A549 (cell line): ENCODE measurements at places on chromosomes 16 and 17. TPM values are rescaled to one million over a fixed set of nuclear protein-coding genes. Genes with fewer than 3 reads are reported as not detected.

TOM1L2 gene
- polyA plus RNA-seq: 21.1 to 25.8 TPM (median 24.7 TPM) in 3 replicates

DNA sequence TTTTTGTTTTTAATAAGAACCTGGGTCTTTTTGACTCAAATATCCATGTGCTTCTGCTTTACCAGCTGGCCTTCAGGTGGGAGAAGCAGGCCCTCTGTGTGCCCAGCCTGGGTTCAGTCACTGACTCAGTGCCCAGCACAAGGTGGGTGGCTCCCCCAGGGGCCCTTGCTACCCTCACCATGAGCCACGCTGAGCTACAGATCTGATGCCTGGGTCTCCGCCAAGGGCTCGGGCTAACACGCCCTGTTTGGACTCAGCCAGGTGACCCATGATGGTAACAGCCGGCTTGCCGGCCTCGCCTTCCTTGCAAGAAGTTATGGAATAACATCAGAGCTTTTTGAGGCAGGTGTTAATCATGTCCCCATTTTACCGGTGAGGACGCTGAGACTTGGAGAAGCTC, 109.5 kb upstream of the NLRP1 start:
- DNase-seq: no peak

DNA sequence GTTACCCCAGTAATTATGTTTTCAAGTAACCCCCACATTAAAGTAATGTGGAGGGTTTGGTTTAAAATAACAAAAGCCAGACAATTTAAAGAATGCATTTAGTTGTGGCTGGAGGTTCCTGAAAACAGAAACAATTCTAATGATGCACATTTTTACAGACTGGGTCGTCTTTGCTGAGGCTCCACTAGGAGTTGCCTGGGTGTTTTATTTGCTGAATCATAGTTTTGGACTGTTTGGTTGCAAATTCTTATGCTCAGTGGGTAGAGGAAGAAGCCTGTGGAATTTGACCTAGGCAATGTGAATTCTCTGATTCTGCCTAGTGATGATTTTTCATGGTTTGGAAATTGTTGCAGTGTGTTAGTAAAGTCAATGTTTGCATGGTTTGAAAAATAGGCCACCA, 16.3 kb downstream of the SHISA9 start:
- DNase-seq: peak; percentile 27

GUCY2D gene
- 0.14 to 0.50 TPM in 2 of 3 replicates, not detected in the other for polyA plus RNA-seq

DNA sequence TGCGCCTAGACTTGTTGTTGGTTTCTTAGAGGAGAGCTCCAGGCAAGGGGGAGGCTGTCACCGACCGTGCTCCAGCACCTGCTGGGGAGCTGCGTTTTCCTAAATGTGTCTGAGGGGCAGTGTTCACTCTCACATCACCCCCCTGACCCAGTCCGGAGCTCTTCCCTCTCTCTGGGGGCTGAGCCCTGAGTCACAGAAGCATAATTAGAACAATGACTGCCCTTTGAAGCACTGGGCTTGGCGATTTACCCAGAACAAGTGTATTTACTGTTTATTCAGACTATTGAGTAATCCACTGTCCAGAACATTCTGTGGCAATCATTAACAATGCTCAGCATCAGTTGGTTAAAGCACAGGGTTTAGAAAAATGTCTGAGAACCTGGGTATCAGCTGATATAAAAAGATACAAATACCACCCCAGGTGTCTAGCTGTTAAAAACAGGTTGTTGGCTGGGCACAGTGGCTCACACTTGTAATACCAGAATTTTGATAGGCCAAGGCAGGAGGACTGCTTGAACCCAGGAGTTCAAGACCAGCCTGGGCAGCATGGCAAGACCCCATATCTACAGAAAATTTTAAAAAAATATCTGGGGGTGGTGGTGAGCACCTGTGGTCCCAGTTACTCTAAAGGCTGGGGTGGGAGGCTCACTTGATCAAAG, 8.1 kb downstream of the CES4A start:
- no peak for DNase-seq

- DNase-seq: no peak
Observed at GRCh38 chr16:51759329-51759728, 608.3 kb upstream of the SALL1 start.

CCDC200 gene
- polyA plus RNA-seq: not detected in 3 replicates

GPR139 gene
- polyA plus RNA-seq: not detected in 3 replicates
